ENCODE measurements at places on chromosomes 3 and 15. TPM values are rescaled to one million over a fixed set of nuclear protein-coding genes. Genes with fewer than 3 reads are reported as not detected.
A peak's percentile ranks its signal among the peaks of the same experiment; 100 is the strongest.

CYP8B1 gene
- total RNA-seq, result not detected

DNA sequence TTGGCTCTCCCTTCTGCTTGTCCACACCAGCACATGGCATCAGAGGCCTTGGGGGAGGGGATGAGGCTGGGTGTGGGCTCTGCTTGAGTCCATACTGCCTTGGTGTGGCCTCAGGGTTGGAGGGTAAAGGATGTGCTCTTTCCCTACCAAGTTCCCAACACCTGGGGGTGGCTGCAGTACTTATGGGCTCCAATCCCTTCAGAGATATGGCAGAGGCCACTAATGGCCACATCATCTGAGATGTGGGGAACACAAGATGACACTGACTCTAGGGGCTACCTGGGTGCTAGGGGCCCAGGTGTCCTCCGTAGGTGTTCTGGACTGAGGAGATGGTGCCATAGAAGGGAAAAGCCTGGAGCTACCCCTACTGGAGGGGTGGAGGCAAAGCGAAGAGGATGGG is 6.9 kb downstream of the CXCR6 start:
- H3K27ac ChIP-seq, result no peak overlapping the region
- no peaks in the 10 kb centered on the region for H3K4me1 ChIP-seq
- H3K27me3 ChIP-seq, result no peaks in the 10 kb centered on the region
- DNase-seq, result no peak
- no peak overlapping the region for H3K4me3 ChIP-seq

GRCh38 chr15:95760508-95760907 is 570.0 kb upstream of the NR2F2 start:
- no peaks in the 10 kb centered on the region for H3K36me3 ChIP-seq
- H3K27me3 ChIP-seq, result no peaks in the 10 kb centered on the region
- no peak overlapping the region for H3K4me3 ChIP-seq
- no peak overlapping the region for H3K27ac ChIP-seq
- DNase-seq, result no peak

DNA sequence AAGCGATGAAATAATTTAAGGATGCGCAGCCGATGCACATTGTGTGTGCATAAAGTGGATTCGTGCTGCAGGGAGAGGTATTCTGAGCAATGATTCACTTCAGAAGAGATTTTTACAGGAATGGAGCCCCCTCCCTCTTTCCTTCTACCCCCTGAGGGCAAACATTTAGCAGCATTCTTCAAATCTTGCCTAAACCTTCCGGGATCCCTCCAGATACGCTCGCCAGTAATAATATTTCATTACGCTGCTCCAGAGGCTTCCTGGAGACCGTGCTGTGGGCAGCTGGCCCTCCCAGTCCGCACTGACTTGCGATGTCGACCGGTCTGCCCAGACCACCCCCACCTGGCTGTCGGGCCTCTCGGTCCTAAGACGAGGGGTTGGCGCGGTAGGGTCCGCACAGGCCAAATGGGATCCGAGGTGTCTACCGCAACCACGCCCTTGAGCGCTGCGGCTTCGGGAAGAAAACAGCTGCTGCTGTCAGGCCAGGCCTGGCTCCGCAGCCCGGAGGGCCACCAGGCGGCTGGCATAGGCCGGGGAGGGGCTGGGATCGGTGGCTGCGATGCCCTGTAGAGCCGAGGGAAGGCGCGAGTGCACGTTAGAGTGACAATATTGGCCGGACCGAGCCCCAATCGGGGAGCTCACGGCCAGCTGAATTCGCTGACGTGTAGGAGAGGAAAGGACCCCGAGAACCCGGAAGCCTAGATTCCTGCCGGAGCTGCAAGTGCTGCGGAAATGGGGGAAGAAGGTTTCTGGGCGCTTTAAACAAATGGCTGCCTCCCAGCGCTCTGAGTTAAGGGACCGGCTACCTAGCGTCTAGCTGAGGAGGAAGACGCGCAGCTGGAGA is 14.3 kb downstream of the ZIC4 start:
- H3K4me1 ChIP-seq, result peaks cover 18% of the 10 kb centered on the region
- peak overlapping the region; percentile 7 for H3K4me3 ChIP-seq
- H3K36me3 ChIP-seq, result no peaks in the 10 kb centered on the region
- H3K27ac ChIP-seq, result no peak overlapping the region

DNA sequence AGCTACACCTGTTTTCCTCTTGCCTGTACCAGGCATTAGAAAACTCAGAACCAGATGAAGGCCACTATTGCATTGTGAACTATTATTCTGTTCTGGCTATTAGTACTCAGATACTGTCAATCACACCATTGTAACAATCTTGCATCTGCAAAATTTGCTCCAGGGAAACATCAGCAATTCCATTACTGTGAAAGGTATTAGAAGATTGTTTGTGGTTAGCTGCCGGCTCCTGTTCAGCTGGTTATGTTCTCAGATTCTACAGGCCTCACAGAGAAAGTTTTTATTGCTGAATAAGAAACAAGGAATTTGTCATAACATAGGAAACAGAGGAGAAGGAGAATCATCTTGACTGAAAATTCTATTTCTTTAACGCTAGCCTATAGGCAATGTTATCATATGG is 179.9 kb downstream of the PLOD2 start:
- H3K4me1 ChIP-seq, result no peaks in the 10 kb centered on the region
- no peak overlapping the region for H3K27ac ChIP-seq
- no peaks in the 10 kb centered on the region for H3K36me3 ChIP-seq
- no peak overlapping the region for H3K4me3 ChIP-seq
- no peak for DNase-seq

- no peaks in the 10 kb centered on the region for H3K36me3 ChIP-seq
- H3K4me1 ChIP-seq, result no peaks in the 10 kb centered on the region
- no peak for DNase-seq
- H3K27ac ChIP-seq, result no peak overlapping the region
These were observed 7.7 kb upstream of the DCP1A start for GRCh38 chr3:53354945-53355498.

DNA sequence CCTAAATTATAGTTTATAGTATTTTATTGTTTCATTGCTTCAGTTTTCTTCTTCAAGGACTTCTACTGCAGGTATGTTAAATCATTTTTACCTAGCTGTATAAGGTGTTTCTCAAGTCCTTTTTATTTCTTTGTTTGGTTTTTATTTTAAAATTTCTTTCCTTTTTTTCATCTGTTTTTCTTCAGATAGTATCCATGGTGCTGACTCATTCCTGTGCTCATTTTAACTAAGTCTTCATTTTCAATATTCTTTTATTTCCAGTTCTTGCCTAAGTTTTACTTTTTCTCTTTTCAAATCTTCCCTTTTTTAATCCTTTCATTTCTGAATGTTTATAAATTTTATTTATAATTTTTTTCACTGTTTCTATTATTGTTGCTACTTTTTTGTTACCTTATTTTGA is 42.3 kb upstream of the STIMATE start:
- H3K27ac ChIP-seq, result no peak overlapping the region
- peaks cover 27% of the 10 kb centered on the region for H3K36me3 ChIP-seq
- no peak overlapping the region for H3K4me3 ChIP-seq

DNA sequence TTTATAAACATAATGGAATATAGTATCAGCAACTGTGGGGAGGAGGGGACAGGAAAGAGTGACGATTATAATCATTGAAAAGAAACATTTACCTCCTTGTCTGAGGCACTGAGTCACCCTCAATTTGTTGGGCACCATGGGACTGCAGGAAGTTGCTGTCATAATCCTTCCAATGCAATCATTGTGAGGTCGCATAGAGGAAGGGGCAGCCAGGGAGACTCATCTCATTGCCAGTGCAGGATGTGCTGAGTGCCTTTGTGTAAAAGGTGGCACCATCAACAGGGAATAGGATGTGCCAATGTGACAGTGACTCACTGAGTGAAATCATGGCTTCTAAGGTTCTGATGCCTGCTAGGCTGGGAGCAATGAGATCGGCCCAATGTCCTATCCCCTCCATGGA is 300.4 kb upstream of the ADAMTS9 start:
- no peak for DNase-seq
- no peaks in the 10 kb centered on the region for H3K27me3 ChIP-seq
- no peak overlapping the region for H3K4me3 ChIP-seq

SERPINI2 gene
- total RNA-seq, result not detected

- H3K27ac ChIP-seq, result peak overlapping the region; percentile 40
- no peaks in the 10 kb centered on the region for H3K36me3 ChIP-seq
- no peak overlapping the region for H3K4me3 ChIP-seq
- no peak for DNase-seq
- H3K4me1 ChIP-seq, result peaks cover 20% of the 10 kb centered on the region
- no peaks in the 10 kb centered on the region for H3K27me3 ChIP-seq
These were observed 79.7 kb downstream of the FBN1 start for GRCh38 chr15:48565560-48566482.

APOD gene
- 13.6 TPM for total RNA-seq

DNA sequence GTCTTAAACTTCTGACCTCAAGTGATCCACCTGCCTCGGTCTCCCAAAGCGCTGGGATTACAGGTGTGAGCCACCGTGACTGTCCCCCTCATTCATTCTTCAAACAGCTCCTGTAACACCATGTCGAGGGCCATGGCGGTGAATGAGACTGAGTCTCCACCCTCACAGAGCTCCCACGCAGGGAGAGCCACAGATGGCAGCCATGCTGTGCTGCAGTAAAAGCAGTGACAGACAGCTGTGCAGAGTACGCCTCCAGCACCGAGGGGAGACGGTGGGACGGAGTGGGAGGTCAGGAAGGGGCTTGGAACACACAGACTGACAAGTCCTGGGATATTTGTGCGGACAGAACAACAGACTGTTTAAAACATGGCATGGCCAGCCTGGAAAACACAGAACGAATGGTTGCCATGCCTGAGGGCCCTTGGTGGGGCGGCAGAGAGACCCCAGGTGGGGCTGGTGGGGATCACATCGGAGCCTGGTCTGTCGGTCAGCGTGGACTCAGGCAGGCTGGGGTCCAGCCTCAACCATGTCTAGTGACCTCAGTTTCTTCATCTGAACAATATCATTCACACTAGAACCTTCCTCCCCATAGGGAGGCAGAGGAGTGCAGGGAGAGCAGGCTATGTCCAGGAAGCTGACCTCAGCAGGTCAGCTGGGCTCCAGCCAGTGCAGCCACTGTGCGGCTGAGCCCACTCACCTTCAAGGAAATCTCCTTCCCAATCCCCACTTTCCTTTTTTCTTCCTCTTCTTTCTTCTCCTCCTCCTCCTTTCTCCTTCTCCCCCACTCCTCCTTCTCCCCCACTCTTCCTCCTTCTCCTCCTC is 20.6 kb upstream of the LCTL start:
- H3K36me3 ChIP-seq, result no peaks in the 10 kb centered on the region
- H3K27ac ChIP-seq, result no peak overlapping the region
- no peaks in the 10 kb centered on the region for H3K4me1 ChIP-seq
- no peak overlapping the region for H3K4me3 ChIP-seq

SEMA6D gene
- 1.3 TPM for total RNA-seq

- no peak for DNase-seq
- no peaks in the 10 kb centered on the region for H3K27me3 ChIP-seq
- H3K4me1 ChIP-seq, result no peaks in the 10 kb centered on the region
- H3K36me3 ChIP-seq, result no peaks in the 10 kb centered on the region
- H3K4me3 ChIP-seq, result no peak overlapping the region
- H3K27ac ChIP-seq, result no peak overlapping the region
These were observed 93.6 kb upstream of the ARL6 start for GRCh38 chr3:97670952-97671351.

PDCD10 gene
- 79.4 TPM for total RNA-seq

CNTN3 gene
- total RNA-seq, result not detected

- no peaks in the 10 kb centered on the region for H3K36me3 ChIP-seq
- H3K27ac ChIP-seq, result no peak overlapping the region
- no peaks in the 10 kb centered on the region for H3K4me1 ChIP-seq
- H3K27me3 ChIP-seq, result no peaks in the 10 kb centered on the region
These were observed 562.1 kb downstream of the GRM7 start for GRCh38 chr3:7423036-7423435.

ZBTB11 gene
- 18.5 TPM for total RNA-seq

DNA sequence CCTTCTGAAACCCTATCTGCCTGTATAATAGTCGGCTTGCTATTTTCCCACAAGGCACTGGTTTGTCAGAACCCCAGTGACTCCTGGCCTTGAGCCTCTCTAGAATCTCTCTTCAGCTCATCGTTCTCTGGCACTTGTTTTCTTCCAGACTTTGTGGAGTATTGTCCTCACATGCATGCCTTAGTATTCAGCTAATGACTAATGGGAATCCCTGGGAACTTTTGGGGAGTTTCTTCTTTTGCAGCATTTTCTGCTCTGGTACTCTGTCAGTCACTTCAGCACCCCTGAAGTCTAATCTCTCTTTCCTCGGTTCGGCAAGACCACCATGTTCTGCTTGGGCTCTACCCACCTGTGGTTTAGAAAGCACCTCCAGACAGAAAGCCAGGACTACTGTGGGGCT is 35.8 kb upstream of the THRB start:
- no peak overlapping the region for H3K27ac ChIP-seq
- H3K4me3 ChIP-seq, result no peak overlapping the region
- H3K36me3 ChIP-seq, result no peaks in the 10 kb centered on the region

PAK6 gene
- total RNA-seq, result 31.5 TPM

GRCh38 chr3:193347521-193348501 is 30.7 kb downstream of the ATP13A5 start:
- no peak for DNase-seq
- no peaks in the 10 kb centered on the region for H3K27me3 ChIP-seq
- H3K4me3 ChIP-seq, result no peak overlapping the region

Measured in esophagus squamous epithelium (tissue), 5 donors.